ENCODE measurements at places on chromosomes 1 and 21. TPM values are rescaled to one million over a fixed set of nuclear protein-coding genes. Genes with fewer than 3 reads are reported as not detected.

DNA sequence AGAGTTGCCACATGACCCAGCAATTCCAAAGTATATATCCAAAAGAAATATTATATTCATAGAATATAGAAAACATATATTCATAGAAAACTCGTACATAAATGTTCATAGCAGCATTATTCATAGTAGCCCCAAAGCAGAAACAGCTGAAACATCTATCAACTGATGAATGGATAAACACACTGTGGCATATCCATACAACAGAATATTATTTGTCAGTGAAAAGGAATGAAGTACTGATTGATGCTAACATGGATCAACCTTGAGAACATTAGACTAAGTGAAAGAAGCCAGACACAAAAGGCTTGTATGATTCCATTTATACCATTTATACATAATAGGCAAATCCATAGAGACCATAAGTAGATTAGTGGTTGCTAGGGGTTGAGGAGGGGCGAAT, 21.7 kb upstream of the MACF1 start:
- peaks cover 28% of the 10 kb centered on the region for H3K4me1 ChIP-seq
- no peak overlapping the region for H3K4me3 ChIP-seq
- H3K36me3 ChIP-seq: no peaks in the 10 kb centered on the region
- no peaks in the 10 kb centered on the region for H3K27me3 ChIP-seq
- DNase-seq: no peak

The SNAP47 gene
- 117 TPM for total RNA-seq

- no peaks in the 10 kb centered on the region for H3K4me1 ChIP-seq
- H3K27me3 ChIP-seq: no peaks in the 10 kb centered on the region
- H3K27ac ChIP-seq: peak overlapping the region; percentile 66
- H3K36me3 ChIP-seq: no peaks in the 10 kb centered on the region
These were observed 119.2 kb downstream of the TM2D1 start for GRCh38 chr1:61605607-61606321.

- DNase-seq: peak; percentile 66
- peaks cover 7% of the 10 kb centered on the region for H3K27me3 ChIP-seq
- H3K4me3 ChIP-seq: no peak overlapping the region
- H3K36me3 ChIP-seq: no peaks in the 10 kb centered on the region
- H3K27ac ChIP-seq: no peak overlapping the region
- H3K4me1 ChIP-seq: no peaks in the 10 kb centered on the region
These were observed 45.2 kb downstream of the CAMK2N1 start for GRCh38 chr1:20440785-20441200.

GRCh38 chr21:45060089-45060488, 14.3 kb upstream of the ADARB1 start:
- no peaks in the 10 kb centered on the region for H3K36me3 ChIP-seq
- no peak overlapping the region for H3K4me3 ChIP-seq
- no peaks in the 10 kb centered on the region for H3K27me3 ChIP-seq
- H3K27ac ChIP-seq: no peak overlapping the region

- H3K27me3 ChIP-seq: no peaks in the 10 kb centered on the region
- no peaks in the 10 kb centered on the region for H3K4me1 ChIP-seq
- no peak overlapping the region for H3K4me3 ChIP-seq
- no peak overlapping the region for H3K27ac ChIP-seq
- no peak for DNase-seq
- no peaks in the 10 kb centered on the region for H3K36me3 ChIP-seq
These were observed 14.0 kb upstream of the SGIP1 start for GRCh38 chr1:66519992-66520391.

GRCh38 chr1:221672239-221672645, 69.6 kb downstream of the DUSP10 start:
- H3K27me3 ChIP-seq: no peaks in the 10 kb centered on the region
- DNase-seq: no peak
- H3K4me1 ChIP-seq: no peaks in the 10 kb centered on the region
- no peak overlapping the region for H3K27ac ChIP-seq
- H3K4me3 ChIP-seq: no peak overlapping the region

The AADACL4 gene
- total RNA-seq: not detected

- H3K36me3 ChIP-seq: no peaks in the 10 kb centered on the region
- DNase-seq: peak; percentile 53
These were observed 576.6 kb downstream of the ADGRL2 start for GRCh38 chr1:82377201-82377884.

DNA sequence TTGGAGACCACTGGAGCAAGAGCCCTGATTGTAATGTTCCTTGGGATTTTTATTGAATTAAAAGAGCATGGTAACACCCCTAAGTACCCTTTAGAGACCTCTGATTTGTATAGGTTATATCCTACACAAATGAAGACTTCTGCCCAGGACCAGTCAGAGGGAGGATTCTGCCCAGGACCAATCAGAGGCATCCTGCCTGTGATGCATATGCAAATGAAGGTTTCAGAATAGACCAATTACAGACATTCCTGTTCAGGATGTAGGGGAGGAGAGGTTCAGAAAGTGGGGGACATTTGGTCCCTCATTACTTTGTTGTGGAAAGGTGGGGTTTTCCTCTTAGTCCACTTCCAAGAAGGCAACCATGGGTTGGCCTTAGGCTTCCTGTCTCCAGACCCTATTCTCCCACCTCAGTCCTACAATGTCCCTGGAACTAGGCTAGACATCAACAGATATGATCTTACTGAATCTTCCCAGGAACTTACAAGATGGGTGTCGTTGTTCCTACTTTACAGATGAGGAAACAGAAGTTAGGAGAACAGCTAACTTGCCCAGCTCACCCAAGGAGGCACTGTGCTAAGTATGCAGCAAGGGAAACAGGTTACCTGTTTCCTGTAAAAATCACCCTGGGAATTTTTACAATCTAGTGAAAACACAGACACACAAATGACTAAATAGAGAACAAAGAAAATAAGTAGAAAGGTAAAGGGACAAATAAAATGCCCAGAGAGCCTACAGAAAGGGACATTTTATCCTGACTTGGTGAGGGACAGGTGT, 36.8 kb upstream of the SFPQ start:
- H3K36me3 ChIP-seq: no peaks in the 10 kb centered on the region
- no peak overlapping the region for H3K27ac ChIP-seq
- H3K4me1 ChIP-seq: no peaks in the 10 kb centered on the region
- DNase-seq: no peak

DNA sequence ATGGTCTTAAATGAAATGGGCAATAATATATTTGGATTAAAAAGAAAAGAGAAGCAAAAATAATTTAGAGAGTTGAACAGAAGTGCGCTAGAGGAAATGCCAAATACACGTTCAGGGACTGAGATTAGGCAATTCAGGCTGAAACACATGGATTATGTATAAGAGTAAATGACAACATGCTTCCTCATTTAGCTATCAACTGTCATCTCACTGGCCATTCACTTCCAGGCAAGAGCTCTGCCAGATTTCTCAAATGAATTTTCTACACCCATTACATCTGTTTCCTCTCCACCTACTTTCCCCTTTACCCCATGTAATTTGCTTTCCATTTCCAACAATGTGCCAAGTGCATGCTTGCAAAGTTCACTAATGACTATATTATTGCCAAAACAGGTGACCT, 582.4 kb downstream of the LTN1 start:
- no peaks in the 10 kb centered on the region for H3K27me3 ChIP-seq
- H3K36me3 ChIP-seq: no peaks in the 10 kb centered on the region
- H3K4me3 ChIP-seq: no peak overlapping the region

The FBXO28 gene
- total RNA-seq: 9.4 TPM

The LEPROT gene
- total RNA-seq: 25.4 TPM

GRCh38 chr1:117897551-117897950, 31.9 kb downstream of the GDAP2 start:
- peaks cover 70% of the 10 kb centered on the region for H3K36me3 ChIP-seq
- no peaks in the 10 kb centered on the region for H3K27me3 ChIP-seq
- H3K27ac ChIP-seq: no peak overlapping the region
- no peak for DNase-seq
- H3K4me3 ChIP-seq: no peak overlapping the region
- no peaks in the 10 kb centered on the region for H3K4me1 ChIP-seq

The NES gene
- 8.9 TPM for total RNA-seq

- DNase-seq: no peak
- H3K36me3 ChIP-seq: no peaks in the 10 kb centered on the region
- no peaks in the 10 kb centered on the region for H3K27me3 ChIP-seq
- no peak overlapping the region for H3K27ac ChIP-seq
- no peak overlapping the region for H3K4me3 ChIP-seq
- H3K4me1 ChIP-seq: no peaks in the 10 kb centered on the region
These were observed 51.0 kb upstream of the RUNX3 start for GRCh38 chr1:24980836-24981630.

DNA sequence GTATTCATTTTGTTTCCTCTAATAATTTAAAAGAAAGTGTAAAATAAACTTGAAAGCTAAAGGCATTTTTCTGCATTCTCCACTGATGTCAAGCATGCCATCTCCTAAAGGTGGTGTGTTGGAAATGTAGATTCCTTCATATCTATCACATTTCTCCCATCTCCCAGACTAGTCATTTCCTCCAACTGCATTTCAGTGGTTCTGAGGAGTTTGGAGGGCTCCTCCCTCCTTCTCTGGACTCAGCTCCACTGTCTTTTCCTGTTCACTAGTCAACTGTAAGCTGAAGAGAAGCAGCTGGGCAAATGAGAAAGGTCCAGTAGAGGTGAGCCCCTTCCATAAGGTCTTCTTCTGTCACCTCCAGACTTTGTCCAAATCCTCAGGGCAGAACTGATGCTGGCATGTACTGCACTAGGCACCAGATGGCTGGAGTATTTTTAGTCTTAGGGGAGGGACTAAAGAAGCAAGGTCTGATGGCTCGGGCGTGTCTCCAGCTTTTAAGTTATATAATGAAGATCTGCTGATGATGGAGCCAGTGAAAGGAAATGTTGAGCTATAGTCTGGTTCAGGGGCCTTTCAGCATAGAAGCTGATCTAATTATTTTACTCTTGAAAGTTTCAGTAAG, 186.1 kb downstream of the NTNG1 start:
- no peaks in the 10 kb centered on the region for H3K36me3 ChIP-seq
- H3K27ac ChIP-seq: no peak overlapping the region
- no peaks in the 10 kb centered on the region for H3K27me3 ChIP-seq
- no peak overlapping the region for H3K4me3 ChIP-seq

DNA sequence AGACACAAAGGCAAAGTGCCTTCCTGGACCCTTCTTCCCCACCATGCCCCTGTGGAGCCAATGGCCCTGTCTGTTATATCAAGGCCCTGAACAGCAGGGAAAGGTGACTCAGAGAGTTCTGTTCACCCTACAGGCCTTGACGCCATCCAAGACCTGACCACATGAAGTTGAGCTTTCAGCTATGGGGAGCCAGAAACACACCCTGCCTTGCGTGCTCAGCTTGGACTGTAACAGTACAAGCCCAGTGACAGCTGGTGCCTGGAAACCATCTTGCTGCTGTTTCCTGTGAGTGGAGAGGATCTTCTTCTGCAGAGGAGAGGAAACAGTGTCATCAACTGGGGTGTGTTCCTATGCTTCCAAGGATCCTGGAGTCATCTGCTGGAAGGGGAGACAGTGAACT, 165.0 kb upstream of the IRF2BP2 start:
- peak; percentile 18 for DNase-seq
- peaks cover 9% of the 10 kb centered on the region for H3K4me1 ChIP-seq
- no peak overlapping the region for H3K4me3 ChIP-seq
- H3K27me3 ChIP-seq: peaks cover 21% of the 10 kb centered on the region
- H3K36me3 ChIP-seq: no peaks in the 10 kb centered on the region

- H3K27me3 ChIP-seq: no peaks in the 10 kb centered on the region
- H3K4me1 ChIP-seq: peaks cover 9% of the 10 kb centered on the region
- H3K4me3 ChIP-seq: no peak overlapping the region
- H3K27ac ChIP-seq: peak overlapping the region; percentile 50
- DNase-seq: no peak
These were observed 97.8 kb upstream of the SLC2A1 start for GRCh38 chr1:43056460-43056859.

- H3K27me3 ChIP-seq: no peaks in the 10 kb centered on the region
- H3K36me3 ChIP-seq: no peaks in the 10 kb centered on the region
- H3K4me3 ChIP-seq: no peak overlapping the region
- peak; percentile 7 for DNase-seq
- H3K4me1 ChIP-seq: no peaks in the 10 kb centered on the region
These were observed 98.5 kb downstream of the PTBP2 start for GRCh38 chr1:96820107-96820506.

DNA sequence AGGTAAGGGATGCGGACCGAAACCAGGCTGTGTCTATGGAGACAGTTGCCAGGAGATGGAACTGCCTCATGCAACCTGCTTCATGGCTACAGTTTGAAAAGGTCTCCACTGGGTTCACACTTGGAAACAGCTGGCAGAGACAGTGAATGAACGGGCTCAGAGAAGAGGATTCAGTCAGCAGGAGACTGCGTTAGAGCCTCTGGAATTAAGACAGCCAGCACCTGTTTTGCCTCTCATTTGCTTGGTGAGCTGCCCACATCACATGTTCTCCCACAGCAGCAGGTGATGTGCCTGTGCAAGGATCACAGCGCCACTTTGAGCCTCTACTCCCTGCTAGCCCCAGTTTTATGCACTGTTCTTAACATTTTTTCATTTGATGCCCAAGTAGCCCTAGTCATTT, 321.0 kb downstream of the PLPP3 start:
- no peaks in the 10 kb centered on the region for H3K36me3 ChIP-seq
- no peak for DNase-seq
- H3K27ac ChIP-seq: no peak overlapping the region
- H3K4me1 ChIP-seq: peaks cover 15% of the 10 kb centered on the region

- no peaks in the 10 kb centered on the region for H3K36me3 ChIP-seq
- no peak overlapping the region for H3K4me3 ChIP-seq
- no peaks in the 10 kb centered on the region for H3K27me3 ChIP-seq
These were observed 233.0 kb downstream of the ASTN1 start for GRCh38 chr1:176931526-176931925.

DNA sequence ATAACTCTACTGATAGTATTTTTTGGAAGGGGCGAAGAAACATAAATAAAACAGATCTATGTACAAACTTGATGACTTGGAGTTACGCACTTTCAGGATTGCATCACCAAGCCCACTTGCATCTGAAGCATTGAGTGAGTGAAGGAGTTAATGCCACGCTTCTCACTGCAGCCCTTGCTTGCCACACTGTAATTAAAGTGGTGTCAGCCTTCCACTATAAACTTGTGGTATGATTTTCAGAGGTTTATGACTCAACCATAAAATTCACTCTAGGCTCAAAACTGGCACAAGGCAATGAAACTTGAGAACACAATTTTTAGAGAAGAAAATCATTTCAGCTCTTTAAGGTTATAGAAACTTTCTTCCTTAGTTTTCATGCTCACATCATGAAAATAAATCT, 93.9 kb upstream of the PRMT6 start:
- no peaks in the 10 kb centered on the region for H3K27me3 ChIP-seq
- no peak overlapping the region for H3K4me3 ChIP-seq
- no peaks in the 10 kb centered on the region for H3K36me3 ChIP-seq

All from stomach (tissue), 19 donors.